Foreskin keratinocyte (primary cell): ENCODE measurements at places on chromosomes 12 and 14. TPM values are rescaled to one million over a fixed set of nuclear protein-coding genes. Genes with fewer than 3 reads are reported as not detected.

LMO3 gene
- not detected in 2 replicates for total RNA-seq

PPP1R12A gene
- total RNA-seq = 50.1 and 66.2 TPM in 2 replicates

ZNF385A gene
- total RNA-seq = 29.8 and 31.9 TPM in 2 replicates

OR4E2 gene
- total RNA-seq = not detected in 2 replicates

GRCh38 chr14:30185832-30186231, 258.2 kb upstream of the PRKD1 start:
- no peak for DNase-seq

GRCh38 chr12:6254491-6254890, 54.3 kb downstream of the CD9 start:
- DNase-seq = no peak

DNA sequence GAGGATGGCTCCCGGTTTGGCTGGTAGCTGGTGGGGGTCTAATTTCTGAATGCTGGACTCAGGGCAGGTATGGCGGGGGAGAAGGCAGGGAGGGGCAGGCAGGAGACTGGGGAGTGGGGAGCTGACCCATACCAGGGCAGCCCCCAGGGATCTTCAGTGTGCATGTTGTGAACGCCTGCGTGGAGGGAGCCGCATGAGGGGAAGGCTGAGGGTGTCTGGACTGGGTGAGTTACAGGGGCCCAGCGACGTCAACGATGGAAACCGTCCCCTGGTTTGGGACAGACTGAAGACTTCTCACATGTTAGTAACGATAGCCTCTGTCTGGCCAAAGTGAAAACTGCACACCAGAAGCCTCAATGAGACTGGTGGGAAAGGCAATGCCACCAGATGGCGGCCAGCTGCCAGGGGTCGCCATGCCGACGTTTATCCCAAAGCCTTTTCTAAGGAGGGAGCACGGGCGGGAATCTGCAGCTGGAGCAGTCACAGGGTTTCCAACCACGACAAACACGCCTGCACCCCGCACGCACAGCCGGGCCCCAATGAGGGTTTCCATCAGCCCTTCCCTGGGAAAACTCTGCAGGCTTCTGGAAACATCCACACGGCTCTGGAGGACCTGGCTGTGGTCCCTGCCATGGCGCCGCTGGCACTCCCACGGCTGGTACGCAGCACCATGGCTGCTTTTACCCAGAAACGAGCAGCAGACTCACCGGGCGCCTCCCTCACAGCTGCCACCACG, 14.0 kb downstream of the PGAM5 start:
- no peak for DNase-seq

GRCh38 chr14:54881235-54881760, 21.3 kb downstream of the GCH1 start:
- no peak for DNase-seq

GRCh38 chr12:44428825-44429224, 447.3 kb downstream of the NELL2 start:
- no peak for DNase-seq

- no peak for DNase-seq
Observed at GRCh38 chr14:104237651-104238423, 99.5 kb downstream of the KIF26A start.

- peak; percentile 17 for DNase-seq
Observed at GRCh38 chr14:35533357-35534207, at the start of gene INSM2. TSS of gene INSM2 (plus strand) at chr14:35534164. CDS start at chr14:35534253, 89 bp downstream.

DNA sequence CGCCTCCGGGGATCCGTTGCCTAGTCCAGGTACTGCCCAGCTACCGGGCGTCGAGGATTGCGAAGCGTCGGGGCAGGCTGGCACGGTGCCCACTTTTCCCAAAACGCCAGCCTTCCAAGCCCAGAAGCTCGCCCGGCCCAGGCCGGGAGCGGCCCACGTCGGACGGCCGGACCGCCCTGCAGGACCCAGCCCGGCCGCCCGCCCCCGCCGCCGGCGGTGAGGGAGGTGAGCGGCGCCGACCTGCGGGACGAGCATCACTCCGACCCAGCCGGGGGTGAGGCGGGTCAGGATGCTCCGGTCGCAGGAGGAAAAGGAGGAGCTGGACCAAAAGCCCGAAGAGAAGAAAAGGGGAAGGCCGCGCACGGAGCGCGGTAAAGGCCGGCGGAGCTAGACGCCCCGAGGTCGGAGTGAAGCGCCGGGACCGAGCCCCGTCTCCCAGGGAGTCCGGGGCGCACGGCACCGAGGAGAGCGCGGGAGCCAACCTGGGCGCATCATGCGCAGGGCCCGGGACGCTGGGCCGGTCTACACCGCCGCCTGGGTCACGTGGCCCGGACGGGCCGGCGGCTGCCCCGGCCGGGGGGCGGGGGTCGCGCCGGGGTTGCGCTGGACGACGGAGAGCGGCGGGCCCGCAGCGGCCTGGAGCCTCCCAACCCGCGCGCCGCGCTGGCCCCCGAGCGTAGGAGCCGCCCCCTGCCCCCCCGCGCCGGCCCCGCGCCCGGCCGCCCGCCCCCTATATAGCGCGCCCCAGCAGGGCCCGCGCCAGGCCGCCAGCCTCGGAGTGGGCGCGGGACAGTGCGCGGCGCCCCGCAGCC, at the start of gene AQP5:
Gene AQP5 (plus strand): TSS at position 762 of the 812 bp plus-strand sequence. CDS start 146 bp downstream, outside the sequence.
- DNase-seq = no peak

DNA sequence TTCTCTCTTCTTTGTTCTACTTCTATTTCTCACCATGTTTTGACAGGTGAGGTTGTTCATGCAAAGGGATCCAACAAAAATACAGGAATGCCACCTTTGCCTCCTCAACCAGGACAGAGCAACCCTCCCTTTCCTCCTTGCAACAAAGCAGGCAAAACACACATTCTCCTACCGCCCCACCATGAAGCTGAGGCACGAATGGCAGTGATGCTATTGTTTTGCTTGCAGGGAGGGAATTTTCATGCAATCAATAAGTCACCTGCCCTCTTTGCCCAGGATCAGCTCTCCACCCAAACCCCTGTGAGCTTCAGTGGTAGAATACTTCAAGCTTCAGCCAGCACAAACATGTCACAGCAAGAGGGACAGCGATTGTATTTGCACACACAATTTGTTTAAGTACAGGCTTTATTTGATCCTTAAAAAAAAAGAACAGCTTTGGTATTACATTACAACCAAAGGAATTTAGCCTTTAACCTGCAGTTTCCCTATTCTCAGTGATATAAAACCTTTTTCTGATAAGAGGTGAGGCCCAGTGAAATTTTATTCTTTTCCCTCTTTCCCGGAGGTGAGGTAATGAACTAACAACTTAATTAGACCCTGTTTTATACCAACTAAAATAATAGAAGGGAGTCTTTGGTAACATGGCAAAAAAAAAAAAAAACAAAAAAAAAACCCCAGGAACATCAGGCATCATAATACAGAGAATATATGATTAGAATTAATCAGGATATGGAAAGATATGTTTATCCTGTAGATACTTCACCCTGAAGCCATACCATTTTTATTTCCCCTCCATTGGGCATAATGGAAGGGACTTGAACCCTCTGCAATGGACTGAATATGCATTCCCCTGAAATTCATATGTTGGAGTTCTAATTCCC, 87.0 kb upstream of the EEA1 start:
- peak; percentile 28 for DNase-seq

DNA sequence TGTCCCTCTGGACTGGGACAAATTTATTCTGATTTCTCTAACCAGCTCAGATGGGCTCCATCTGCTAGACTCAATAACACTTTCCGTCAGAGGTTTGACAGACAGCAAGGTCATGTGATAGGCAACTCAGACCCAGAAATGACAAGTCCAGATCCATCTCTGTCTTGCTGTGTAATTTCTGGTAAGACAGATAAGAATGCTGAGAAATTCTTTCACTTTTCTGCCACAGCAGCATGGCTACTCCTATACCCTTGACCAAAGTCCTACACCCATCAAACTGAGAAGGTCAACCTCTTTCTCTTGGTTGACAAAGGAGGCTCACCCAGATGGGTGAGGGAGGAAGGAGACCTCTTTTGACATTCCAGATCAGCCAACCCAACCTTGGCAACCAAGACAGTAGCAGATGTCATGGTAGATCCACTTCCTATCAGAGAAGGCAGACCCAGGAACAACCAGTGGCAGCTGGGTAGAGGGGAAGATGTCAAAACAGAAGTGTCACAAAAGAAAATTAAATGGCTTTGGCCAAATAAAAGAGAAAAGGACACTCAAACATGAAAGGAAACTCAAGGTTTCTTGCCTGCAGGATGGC, 36.9 kb upstream of the PRKAB1 start:
- DNase-seq = no peak
